ENCODE measurements at places on chromosomes 4 and X. TPM values are rescaled to one million over a fixed set of nuclear protein-coding genes. Genes with fewer than 3 reads are reported as not detected.

The MAGED4 gene
- polyA plus RNA-seq: 0.11 TPM

The FAM53A gene
- polyA plus RNA-seq: 0.88 TPM

The TRIM2 gene
- 5.8 TPM for polyA plus RNA-seq

The TRIM75 gene
- polyA plus RNA-seq: not detected

The NAP1L2 gene
- polyA plus RNA-seq: 2.2 TPM

The KLF8 gene
- polyA plus RNA-seq: 1.6 TPM

Measured in heart left ventricle (tissue), 16 donors.